Kidney tubule cell (primary cell): ENCODE measurements at places on chromosomes 1 and 21.
A peak's percentile ranks its signal among the peaks of the same experiment; 100 is the strongest.

- DNase-seq = peak; percentile 69
These were observed 65.8 kb downstream of the TRABD2B start for GRCh38 chr1:47931395-47931794.

DNA sequence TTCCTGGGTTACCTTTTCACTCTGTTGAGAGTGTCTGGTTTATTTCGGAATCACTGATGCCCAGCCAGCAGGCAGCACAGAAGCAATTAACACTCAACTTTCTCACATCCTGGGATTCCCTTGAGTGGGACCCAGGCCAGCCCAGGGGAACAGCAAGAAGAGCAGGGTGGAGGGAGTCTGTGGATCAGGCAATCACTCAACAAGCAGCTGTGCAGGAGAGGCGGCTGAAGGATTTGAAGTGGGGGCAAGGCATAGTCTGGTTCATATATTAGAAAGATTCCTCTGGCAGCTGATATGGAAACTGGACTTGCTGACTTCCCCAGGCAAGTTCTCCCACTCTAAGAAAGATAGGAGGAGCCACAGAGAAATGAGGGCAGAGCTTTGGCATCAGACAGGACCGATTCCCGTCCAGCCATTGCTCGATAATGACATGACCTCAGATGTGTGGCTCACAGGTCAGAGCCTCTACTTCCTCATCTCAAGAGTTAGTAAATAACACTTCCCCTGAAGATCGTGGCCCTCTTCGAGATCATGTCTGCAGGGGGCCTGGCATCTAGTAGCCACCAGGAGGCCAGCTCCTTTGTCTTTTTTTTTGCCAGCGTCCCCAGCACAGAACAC is 12.4 kb downstream of the EPHA8 start:
- DNase-seq = no peak

- DNase-seq = no peak
These were observed 8.4 kb downstream of the PLPP3 start for GRCh38 chr1:56570924-56571372.

GRCh38 chr1:34984435-34984792 is 733 bp downstream of the TMEM35B start:
- no peak for DNase-seq

GRCh38 chr1:179145521-179145920 is 63.7 kb downstream of the TOR3A start:
- no peak for DNase-seq

- DNase-seq = no peak
These were observed 41.4 kb upstream of the AJAP1 start for GRCh38 chr1:4612991-4613390.

GRCh38 chr1:228992044-228992443 is 256.8 kb downstream of the RHOU start:
- DNase-seq = no peak

DNA sequence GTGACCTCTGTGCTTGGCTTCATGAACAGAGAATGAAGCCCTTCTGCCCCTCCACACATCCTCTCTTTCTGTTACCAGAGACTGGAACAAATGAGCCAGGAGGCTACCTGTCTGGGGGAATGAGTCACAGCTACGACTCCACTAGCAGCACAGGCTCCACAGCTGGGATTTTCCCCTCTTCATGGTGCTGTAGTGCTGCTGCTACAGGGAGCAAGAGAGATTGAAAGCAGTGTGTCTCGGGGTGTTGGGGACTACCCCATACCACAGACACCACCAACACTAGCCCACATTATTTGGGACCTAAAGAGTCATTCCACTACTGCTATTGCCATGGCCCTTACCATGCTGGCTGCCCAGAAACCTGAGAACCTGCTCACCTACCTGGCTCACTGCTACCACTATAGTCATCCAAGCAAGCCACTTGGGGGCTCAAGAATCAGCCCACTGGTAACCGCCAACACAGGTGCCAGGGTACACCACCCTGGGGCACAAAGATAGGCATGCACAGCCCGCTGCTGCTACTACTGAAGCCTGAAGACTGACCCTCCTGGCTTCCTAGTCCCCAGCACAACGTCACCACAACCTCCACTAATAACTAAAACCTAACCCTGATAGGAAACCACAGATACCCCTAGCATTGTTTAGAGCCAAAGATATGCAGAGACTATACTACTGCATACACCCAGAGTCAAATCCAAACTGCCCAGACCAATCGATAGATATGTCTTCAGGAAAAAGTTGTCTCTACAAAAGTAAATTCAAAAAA is 17.7 kb downstream of the CD1E start:
- DNase-seq = peak; percentile 68

GRCh38 chr1:191886977-191887376 is 271.3 kb upstream of the RGS18 start:
- DNase-seq = no peak

DNA sequence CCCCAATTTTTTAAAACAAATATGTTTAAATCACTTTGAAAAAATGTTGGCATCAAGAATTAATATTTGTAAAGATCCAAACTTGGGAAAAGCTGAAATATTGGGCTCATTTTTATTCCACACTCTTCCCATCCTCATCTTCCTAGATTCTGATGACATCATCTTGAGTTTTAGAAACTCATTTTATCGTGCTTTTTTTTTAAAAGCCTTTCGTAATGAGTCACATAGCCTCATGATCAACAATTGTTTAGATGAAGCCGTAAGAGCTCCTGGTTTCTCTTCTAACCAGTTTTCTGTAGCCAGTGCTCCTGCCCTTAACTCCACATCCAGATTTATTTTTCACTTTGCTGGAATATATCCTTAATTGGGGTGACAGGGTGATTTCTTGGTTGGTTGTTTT is 78.6 kb downstream of the POFUT2 start:
- peak; percentile 2 for DNase-seq

GRCh38 chr1:73674945-73675561 is 522.9 kb downstream of the LRRIQ3 start:
- DNase-seq = peak; percentile 33

DNA sequence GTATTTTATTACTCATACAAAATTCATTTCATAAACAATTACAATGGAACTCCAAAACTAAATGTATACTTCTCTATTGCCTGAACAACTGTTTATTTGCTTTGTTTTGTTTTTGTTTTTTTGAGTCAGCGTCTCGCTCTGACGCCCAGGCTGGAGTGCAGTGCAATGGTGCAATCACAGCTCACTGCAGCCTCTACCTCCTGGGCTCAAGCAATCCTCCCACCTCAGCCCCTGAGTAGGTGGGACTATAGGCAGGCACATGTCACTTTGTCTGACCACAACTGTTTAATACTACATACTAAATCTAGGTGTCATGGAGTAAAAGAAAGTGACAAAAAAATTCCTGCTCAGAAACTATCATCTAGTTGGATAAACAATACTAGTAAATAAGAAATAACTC is 49.3 kb downstream of the RAB3GAP2 start:
- DNase-seq = peak; percentile 3

GRCh38 chr1:186456729-186457255 is 4.1 kb downstream of the PDC start:
- DNase-seq = no peak

GRCh38 chr1:1894354-1895059 is 3.6 kb upstream of the GNB1 start:
- no peak for DNase-seq

- peak; percentile 33 for DNase-seq
These were observed 169.9 kb downstream of the KCNT2 start for GRCh38 chr1:196438329-196438728.

DNA sequence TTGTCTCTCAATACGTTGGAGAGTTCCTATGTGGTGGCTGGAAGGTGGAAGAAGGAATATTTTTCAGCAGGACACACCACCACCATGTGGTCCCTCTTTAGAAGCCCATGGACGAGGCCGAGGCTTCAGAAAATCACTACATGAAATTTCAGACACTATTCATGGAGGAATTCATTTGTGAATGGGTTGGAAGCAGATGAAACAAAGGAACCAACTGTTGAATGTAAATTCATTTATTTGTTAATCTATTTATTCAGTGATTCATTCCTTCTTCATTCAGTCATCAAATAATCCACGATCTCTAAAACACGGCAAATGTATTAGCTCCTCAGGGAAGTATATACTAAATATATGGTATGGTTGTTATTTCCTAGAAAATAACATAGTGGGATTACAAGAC is 12.2 kb downstream of the SLC35F3 start:
- DNase-seq = peak; percentile 54

DNA sequence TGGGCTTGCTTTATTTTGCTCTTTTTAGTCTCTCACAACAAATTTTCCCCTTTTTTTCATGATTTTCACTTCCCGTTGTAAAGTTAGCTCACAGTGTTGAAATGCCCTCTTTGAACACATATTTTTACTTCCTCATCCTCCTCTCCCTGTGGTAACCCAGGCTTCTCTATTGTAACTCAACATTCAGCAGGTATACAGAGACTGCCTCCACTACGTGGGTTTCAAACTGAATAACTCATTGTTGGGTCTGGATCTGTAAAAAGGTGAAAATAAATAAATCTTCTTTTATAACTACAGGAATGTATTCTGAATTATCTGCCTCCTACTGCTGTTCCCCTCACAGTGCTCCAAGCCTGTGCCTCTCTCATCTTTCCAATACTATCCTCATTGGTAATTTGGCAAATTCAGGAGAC is 166.4 kb downstream of the RUNX1 start:
- DNase-seq = peak; percentile 39
